ENCODE measurements at places on chromosomes 16 and 17.
A peak's percentile ranks its signal among the peaks of the same experiment; 100 is the strongest.

DNA sequence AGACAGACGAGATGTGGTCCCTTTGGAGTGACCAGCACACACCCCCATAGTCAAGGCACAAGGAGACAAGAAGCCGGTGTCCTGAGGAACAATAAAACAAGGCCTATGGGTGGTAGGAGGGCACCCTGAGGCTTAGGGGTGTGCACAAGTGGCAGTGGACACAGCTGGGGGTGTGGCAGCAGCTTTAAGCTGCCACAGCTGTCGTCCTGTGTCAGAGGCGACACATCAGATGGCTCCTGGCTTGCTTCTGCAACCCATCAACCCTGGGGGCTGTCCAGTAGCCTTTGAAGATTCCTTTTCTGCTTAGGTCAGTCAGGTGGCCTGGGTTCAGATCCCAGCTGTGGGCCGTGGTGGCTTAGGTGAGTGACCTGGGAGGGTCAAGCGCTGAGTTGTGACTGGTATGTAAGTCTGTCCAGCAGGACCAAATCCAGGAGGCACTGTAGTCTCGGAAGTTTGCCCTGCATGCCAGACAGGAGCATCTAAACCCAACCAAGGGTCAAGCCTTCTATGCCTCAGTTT lies 15.8 kb downstream of the DRC3 start:
- no peak for DNase-seq

- DNase-seq: no peak
These were observed 22.9 kb downstream of the PIGL start for GRCh38 chr17:16239931-16240330.

DNA sequence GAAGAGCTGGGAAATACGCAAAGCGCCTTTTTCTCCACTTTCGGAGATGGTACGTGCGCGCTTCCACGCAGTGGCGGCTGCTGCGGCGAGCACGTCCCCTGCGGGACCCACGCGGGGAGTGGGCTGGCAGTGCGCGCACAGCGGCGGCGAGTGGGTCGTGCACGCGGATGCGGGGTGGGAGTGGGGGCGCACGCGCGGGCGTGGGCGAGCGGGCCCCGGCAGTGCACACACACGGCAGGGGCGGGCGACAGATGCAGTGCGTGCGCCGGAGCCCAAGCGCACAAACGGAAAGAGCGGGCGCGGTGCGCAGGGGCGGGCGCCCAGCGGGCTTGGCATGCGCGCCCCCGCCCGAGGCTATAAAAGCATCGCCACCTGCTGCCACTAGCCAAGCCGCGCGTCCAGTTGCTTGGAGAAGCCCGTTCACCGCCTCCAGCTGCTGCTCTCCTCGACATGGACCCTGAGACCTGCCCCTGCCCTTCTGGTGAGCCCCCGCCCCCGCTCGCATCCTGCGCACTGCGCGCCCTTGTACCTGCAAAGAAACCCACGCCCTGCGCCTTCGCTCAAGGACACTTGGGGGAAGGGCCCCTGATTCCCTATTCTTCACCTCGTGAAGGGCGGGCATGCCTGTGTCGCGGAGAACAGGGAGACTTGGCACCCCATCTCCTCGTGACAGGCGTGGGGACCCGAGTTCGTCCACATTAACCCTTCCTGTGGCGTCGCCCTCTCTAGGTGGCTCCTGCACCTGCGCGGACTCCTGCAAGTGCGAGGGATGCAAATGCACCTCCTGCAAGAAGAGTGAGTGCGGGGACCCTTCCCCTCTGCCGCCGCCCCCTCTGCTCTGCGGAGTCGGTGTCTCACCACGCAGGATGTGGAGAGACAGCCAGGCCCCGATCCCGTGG lies at the start of gene MT3:
Gene MT3 (plus strand): TSS at position 388 of the 899 bp plus-strand sequence. CDS start 63 bp downstream, at position 451.
- DNase-seq: no peak

DNA sequence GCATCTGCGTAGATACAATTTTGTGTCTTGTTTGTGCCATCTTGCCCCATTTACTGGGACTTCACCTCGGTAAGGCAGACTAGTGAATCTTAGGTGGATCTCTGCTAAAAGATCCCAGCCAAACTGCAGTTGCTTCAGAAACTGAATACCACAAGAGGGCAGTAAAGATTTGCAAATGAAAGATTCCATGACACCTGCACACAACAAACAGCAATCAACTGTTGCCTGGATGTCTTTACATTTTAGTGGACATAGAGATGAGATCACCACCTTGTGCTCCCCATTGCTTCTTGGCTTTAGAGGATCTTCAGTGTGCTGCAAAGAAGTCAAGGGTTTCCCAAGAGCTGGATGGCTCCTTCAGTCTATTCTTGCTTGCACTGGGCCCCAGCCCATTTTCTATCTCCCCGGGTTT lies 119.2 kb upstream of the CACNG5 start:
- DNase-seq: no peak

GRCh38 chr17:7280519-7281073 lies 922 bp upstream of the SLC2A4 start:
- DNase-seq: peak; percentile 82

- no peak for DNase-seq
These were observed 158.1 kb upstream of the CIBAR2 start for GRCh38 chr16:85270374-85270773.

DNA sequence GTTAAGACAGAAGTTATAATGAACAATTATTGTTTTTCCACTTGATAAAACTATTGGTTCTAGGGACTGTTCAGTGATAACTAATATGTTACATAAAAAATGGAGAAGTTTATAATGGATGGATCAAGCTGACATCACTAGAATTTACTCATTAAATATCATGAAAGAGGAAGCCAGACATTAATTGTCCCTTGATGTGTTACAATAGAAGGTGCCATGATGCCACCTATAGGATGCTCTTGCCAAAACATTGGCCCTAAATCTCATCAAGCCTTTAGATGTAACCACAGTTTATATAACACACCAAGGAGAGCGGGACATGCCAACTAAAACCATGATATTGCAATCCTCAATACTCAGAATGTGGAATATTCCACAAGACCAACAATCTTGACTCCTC lies 147.9 kb upstream of the MON1B start:
- no peak for DNase-seq

DNA sequence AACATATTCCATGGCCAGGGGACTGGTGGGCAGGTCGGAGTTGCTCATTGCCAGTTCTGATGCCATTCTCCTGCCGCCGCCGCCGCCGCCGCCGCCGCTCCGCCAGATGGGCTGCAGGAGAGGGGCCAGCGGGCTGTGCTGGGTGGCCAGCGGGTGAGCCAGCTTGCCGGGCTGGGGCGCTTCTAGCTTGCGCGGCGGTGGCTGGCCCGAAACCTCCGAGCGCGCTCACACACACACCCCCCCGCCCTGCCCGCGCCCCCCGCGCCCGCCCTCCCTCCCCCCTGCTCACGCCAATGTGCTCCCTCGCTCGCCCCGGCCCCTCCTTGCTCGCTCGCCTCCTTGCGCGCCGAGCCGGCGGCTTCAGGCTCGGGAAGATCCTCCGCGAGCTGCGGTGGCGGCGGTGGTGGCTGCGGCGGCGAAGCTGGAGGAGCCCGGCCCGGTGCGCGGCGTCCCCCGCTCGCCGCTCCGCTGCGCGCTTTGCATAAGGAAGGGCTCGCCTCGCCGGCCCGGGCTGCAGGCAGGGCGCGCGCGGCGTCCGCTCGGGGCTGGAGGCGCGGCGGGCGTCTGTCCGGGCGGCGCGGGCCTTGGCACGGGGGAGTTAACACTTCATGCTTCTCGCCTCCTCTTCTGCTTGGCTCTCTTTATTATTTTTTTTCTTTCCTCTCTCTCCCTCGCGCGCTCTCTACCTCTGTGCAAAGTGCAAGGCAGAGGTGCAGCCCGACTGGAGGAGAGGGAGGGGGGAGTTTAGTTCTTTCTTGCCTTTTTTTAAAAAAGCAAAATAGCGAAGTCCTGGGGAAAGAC lies 500 bp downstream of the MAF start:
- no peak for DNase-seq

DNA sequence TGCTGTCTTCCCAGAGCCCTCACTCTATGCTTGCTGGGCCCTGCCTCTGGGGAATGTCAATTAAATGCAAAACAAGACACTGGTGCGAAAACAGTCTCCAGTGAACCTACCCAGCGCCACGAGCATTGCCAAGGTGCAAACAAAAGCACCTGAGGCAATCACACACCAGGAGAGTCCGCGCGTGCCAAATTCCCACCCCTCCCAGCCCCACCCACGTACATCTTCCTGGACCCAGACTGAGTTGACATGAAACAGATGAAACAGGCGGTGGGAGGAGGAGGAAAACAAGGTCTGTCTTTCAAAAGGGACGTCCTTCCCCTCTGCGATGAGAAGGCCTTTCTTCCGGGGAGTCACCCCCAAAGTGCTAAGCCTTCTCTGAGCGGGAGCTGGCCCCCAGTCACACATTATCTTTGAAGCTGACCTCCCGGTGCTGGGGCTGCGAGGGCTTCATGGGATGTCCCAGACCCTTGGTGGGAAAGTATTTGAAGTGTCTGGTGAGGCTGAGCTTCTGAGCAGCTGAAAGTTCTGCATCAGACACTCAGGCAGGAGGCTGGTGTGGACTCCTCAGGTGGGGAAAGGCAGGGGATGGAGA lies 200.4 kb downstream of the AXIN2 start:
- DNase-seq: no peak

DNA sequence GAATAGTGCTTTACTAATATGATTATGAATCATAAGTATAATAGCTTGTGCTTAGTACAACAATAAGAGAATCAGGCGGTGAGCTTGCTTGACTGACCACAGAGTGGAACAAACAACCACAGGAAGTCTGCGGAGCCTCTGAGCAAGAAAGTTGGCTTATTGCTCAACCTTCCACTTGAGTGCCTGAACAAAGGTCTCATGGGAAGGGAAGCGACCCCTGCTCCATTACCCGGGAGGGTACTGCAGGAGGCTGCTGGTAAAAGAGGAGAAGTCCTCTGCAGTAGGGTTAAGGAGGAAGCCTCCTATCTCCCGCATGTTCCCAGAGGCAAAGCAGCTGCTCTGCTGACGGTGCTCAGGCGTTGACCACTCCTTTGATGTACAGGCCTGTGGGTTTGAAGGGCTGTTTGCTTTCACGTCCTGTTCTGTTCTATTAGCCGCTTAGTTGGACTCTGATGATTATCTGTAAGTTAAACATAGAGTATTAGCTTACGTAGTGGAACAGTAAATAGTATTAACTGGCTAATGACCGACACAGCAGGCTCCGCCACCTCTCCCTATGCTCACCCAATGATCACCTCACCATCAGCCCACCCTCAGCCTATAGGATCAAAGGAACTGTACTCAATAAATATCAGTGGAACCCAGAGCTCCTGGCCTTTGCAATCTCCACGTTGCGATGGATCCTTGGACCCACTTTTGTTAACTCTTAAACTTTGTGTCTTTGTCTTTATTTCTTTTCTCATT lies 17.5 kb downstream of the ALOX15B start:
- DNase-seq: no peak

- no peak for DNase-seq
These were observed 168.6 kb downstream of the FTO start for GRCh38 chr16:53872248-53873221.

DNA sequence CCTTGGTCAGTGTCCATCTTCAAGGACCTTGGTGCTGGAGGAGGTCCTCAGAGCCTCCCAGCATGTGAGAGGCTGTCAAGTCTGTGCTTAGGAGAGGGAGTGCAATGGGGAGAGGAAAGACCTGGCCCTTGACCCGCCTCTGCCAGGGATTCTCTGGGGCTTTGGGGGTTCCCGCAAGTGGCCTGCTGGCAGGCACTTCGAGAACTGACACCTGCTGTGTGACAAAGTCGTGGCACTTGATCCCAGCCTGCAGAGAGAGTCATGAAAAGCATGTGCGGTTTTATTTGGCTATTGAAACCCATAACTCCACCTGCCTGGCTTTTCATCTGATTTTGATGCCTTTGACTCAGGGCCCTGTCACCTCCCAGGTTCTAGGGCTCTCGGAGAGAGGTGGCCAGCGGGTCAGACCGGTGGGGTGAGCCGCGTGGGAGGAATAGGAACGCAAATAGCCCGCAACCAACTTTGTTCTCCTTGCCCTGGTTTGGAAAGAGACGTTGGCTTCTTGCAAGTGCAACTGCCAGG lies 42.8 kb upstream of the GSE1 start:
- no peak for DNase-seq

- no peak for DNase-seq
These were observed 32.9 kb upstream of the TOB1 start for GRCh38 chr17:50899005-50899460.

DNA sequence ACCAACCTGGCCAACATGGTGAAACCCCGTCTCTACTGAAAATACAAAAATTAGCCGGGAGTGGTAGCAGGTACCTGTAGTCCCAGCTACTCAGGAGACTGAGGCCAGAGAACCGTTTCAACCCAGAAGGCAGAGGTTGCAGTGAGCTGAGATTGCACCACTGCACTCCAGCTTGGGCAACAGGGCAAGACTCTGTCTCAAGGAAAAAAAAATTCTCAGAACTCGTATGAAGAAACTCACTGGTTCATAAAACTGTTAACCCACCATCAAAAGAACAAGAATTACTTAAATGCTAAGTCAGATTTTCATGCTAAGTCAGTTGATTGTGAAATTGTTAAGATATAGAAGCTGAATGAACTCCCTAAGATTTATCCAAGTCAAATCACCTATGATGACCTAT lies 31.3 kb downstream of the SLC39A11 start:
- no peak for DNase-seq

DNA sequence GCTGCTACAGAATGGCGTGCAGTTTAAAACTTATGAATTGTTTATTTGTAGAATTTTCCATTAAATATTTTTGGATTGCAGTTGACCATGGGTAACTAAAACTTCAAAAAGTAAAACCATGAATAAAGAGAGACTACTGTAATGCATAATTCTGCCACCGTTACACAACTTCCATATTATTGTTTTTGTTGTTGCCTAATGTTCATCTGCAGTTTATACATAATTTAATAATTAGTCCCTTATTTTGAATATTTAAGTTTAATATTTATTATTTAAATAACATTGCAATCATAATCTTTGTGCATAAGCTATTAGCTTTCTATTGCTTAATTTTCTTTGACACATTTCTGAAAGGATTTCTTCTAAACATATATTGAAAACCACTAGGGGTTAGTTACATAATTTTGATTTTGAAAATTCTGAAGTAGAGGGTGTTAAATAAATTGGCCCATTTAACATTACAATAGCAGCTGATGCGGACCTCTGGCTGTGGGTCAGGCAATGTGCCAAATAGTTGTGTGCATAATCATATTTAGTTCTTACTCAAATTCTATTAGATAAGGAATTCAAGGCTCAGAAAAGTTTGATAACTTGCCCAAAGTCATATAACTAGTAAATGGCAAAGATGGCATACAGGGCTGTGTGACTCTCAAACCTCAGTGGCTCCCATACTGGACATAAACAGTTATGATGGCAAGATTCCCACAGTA lies 31.1 kb downstream of the PPM1E start:
- DNase-seq: no peak

- DNase-seq: no peak
These were observed 123.7 kb upstream of the HS3ST3A1 start for GRCh38 chr17:13725288-13725990.

GRCh38 chr16:24382762-24383407 lies 126.8 kb downstream of the CACNG3 start:
- no peak for DNase-seq

DNA sequence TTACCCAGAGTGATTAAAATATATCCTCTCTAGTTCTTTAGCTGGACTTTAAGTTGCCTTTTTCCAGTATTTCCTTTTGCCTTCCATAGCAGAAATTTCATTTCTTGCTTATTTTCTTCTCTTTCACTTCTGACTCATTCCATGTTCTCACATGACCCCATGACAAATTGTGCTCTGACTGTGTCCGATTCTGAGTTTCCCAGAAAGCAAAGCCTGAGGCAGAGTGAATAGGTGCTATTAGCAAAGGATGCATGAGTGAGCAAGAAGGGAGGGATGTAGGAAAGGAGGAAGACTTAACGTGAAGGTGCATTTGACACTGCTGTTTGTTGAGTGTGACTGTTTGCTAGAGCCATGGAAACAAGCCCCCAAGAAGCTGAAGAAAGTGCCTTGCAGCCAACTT lies 82.6 kb upstream of the CNTNAP4 start:
- DNase-seq: no peak

GRCh38 chr17:28492352-28493310 lies 13.5 kb upstream of the FOXN1 start:
- DNase-seq: no peak

Data from activated CD4-positive, alpha-beta T cell treated with anti-CD3 and anti-CD28 coated beads for 1 hour (primary cell).